ENCODE measurements at places on chromosomes 2 and 18. TPM values are rescaled to one million over a fixed set of nuclear protein-coding genes. Genes with fewer than 3 reads are reported as not detected.

GRCh38 chr2:29241955-29242565 is 126.8 kb downstream of the CLIP4 start:
- H3K36me3 ChIP-seq, result no peaks in the 10 kb centered on the region
- peaks cover 2% of the 10 kb centered on the region for H3K27me3 ChIP-seq
- H3K4me1 ChIP-seq, result no peaks in the 10 kb centered on the region
- H3K4me3 ChIP-seq, result no peak overlapping the region
- no peak overlapping the region for H3K27ac ChIP-seq

GRCh38 chr18:50313031-50313607 is 25.6 kb upstream of the CXXC1 start:
- H3K27me3 ChIP-seq, result peaks cover 30% of the 10 kb centered on the region
- no peak overlapping the region for H3K4me3 ChIP-seq
- no peak for DNase-seq

- no peaks in the 10 kb centered on the region for H3K4me1 ChIP-seq
- no peaks in the 10 kb centered on the region for H3K27me3 ChIP-seq
- H3K36me3 ChIP-seq, result no peaks in the 10 kb centered on the region
- no peak overlapping the region for H3K27ac ChIP-seq
- H3K4me3 ChIP-seq, result no peak overlapping the region
These were observed 407.9 kb downstream of the DCC start for GRCh38 chr18:52747869-52748268.

Gene VAMP5
- total RNA-seq, result 70.8 TPM

GRCh38 chr18:54822872-54823845 is 5.1 kb upstream of the RAB27B start:
- H3K4me3 ChIP-seq, result no peak overlapping the region
- no peaks in the 10 kb centered on the region for H3K36me3 ChIP-seq
- peaks cover 3% of the 10 kb centered on the region for H3K4me1 ChIP-seq
- peaks cover 44% of the 10 kb centered on the region for H3K27me3 ChIP-seq
- H3K27ac ChIP-seq, result no peak overlapping the region

Gene CDK15
- not detected for total RNA-seq

GRCh38 chr2:213017404-213017803 is 134.0 kb downstream of the IKZF2 start:
- no peak for DNase-seq
- peaks cover 29% of the 10 kb centered on the region for H3K36me3 ChIP-seq
- peaks cover 40% of the 10 kb centered on the region for H3K4me1 ChIP-seq
- no peaks in the 10 kb centered on the region for H3K27me3 ChIP-seq

DNA sequence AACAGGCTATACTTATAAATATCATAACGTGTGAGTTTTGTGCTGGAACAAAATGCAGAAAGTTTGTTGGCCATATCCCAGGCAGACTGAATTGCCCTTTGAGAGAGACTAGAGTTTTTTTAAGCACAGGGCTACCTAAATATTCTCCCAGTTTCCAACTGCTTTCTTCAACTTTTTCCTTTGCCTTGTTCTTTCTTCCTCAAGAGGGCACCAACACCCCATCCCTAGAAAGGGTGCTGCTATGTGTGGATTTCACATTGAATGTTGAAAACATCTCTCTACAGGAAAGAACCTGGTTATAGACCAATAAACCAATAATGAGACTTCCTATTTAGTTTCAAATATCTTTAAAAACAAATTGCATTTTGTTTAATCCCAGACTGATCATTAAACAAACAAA is 87.9 kb downstream of the ICOS start:
- no peak for DNase-seq
- no peaks in the 10 kb centered on the region for H3K27me3 ChIP-seq
- peaks cover 15% of the 10 kb centered on the region for H3K4me1 ChIP-seq
- no peak overlapping the region for H3K4me3 ChIP-seq
- H3K27ac ChIP-seq, result no peak overlapping the region
- peaks cover 1% of the 10 kb centered on the region for H3K36me3 ChIP-seq

- no peaks in the 10 kb centered on the region for H3K4me1 ChIP-seq
- H3K27me3 ChIP-seq, result peaks cover 3% of the 10 kb centered on the region
- H3K4me3 ChIP-seq, result no peak overlapping the region
- H3K27ac ChIP-seq, result no peak overlapping the region
- no peaks in the 10 kb centered on the region for H3K36me3 ChIP-seq
These were observed 305.7 kb upstream of the PKDCC start for GRCh38 chr2:41741951-41742595.

GRCh38 chr2:108235577-108235976 is 4.2 kb upstream of the SULT1C3 start:
- H3K4me1 ChIP-seq, result no peaks in the 10 kb centered on the region
- no peak overlapping the region for H3K27ac ChIP-seq
- H3K4me3 ChIP-seq, result no peak overlapping the region
- no peaks in the 10 kb centered on the region for H3K27me3 ChIP-seq
- no peak for DNase-seq

Gene CD207
- total RNA-seq, result not detected

GRCh38 chr2:210189452-210190138 is 18.4 kb upstream of the KANSL1L start:
- H3K4me3 ChIP-seq, result no peak overlapping the region
- H3K36me3 ChIP-seq, result peaks cover 5% of the 10 kb centered on the region
- peaks cover 1% of the 10 kb centered on the region for H3K27me3 ChIP-seq
- DNase-seq, result no peak
- no peaks in the 10 kb centered on the region for H3K4me1 ChIP-seq
- no peak overlapping the region for H3K27ac ChIP-seq

Gene DNAH7
- total RNA-seq, result not detected

DNA sequence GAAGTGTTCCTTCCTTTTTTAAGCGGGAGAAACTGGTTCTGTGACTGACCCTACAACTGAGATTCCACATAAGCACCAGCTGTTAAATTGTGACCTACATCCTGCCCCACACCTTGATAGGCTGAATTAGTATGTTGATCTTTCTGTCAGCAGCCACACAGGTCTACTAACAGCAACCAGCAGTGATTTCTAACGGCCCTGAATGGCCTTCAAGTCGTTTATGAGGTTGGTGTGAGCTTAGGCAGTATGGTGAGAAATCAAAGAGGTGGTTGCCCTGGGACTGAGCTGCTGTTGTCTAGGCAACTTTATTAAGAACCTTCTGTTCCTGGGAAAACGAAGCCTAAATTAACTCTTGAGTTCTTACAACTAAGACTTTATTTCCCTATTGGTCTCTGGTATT is 197.2 kb upstream of the FSHR start:
- H3K36me3 ChIP-seq, result no peaks in the 10 kb centered on the region
- no peaks in the 10 kb centered on the region for H3K4me1 ChIP-seq
- H3K27me3 ChIP-seq, result no peaks in the 10 kb centered on the region
- no peak overlapping the region for H3K27ac ChIP-seq
- no peak for DNase-seq

Measured in activated naive CD8-positive, alpha-beta T cell treated with anti-CD3 and anti-CD28 coated beads, Interleukin-2, amount 10 ng/mL, durations not matched to agents 7 days and 5 days (primary cell).